Stimulated activated CD4-positive, alpha-beta T cell treated with anti-CD3 and anti-CD28 coated beads, Interleukin-1b, Interleukin-23, amount 100 ng/mL, for 4 hours (primary cell): ENCODE measurements at places on chromosomes 3 and 15.

DNA sequence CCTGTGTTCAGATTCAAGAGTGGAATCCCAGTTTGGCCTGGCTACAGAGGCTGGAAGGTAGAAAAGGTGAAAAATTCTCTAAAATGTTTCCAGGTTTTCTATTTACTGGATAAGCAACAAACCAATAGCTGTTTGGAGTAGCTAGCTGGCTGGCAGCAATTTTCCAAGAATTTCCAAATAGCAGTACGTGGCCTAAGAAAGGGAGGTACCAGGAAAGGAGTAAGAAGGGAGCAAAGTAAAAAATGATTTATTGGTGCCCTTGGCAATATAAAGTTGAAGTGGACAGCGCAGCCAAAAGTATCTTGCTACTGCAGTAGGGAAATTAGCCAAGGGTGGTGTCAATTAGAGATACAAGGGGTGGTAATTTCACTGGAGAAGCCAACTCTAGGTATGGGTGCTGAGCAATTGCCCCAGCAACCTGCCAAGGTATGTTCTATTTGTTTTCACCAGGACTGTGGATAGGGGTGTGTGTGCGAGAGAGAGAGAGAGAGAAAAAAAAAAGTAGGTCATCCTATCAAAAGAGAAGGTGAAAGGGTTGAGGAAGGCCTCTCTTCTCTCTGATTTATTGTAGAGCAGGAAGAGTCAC, 40.8 kb upstream of the THBS1 start:
- no peak for DNase-seq

DNA sequence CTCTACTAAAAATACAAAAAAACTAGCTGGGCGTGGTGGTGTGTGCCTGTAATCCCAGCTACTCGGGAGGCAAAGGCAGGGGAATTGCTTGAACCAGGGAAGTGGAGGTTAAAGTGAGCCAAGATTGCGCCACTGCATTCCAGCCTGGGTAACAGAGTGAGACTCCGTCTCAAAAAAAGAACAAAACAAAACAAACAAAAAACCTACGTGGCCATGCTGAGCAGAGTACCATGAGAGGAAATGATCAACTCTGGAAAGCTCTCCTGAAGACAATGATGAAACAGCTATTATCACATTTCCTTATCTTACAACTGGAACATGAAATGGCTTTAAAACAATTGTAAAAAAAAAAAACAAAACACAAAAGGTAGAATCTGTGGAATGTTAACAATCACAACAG, 75.2 kb downstream of the CHSY1 start:
- DNase-seq, result no peak

DNA sequence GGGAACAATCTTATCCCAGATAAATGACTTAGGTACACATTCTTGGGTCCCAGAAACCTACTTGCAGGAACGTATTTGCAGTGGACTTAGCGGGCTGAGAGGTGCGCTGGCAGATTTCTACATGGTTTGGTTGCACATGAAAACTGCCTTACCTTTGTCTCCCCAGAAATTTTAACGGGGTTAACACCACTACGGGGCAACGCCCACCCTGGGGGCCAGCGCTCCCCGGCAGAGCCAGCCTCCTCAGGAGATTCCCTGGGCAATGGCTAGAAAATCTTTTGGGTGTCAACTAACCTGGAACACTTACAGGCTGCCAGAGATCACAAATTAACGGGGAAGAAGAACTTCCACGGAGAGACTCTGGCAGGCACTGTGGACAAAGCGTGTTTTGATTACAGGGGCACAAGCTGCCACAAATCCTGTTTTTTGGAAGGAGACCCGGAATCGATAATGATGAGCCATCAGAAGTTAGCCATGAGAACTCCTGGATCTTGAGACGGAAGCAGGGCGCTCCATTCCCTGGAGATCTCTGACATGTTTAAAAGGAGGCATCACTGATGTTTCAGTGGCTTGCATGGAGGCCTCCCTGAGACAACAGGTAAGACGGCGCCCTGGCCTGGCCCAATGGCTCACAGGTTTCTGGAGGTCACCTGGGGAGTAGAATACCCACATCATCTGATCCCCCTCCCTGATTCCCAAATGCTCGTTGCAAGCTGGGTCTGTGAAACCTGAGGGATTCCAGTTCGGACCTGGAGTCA, 288.9 kb downstream of the ADAMTS17 start:
- no peak for DNase-seq

GRCh38 chr3:15711281-15711680, 86.5 kb downstream of the ANKRD28 start:
- no peak for DNase-seq

DNA sequence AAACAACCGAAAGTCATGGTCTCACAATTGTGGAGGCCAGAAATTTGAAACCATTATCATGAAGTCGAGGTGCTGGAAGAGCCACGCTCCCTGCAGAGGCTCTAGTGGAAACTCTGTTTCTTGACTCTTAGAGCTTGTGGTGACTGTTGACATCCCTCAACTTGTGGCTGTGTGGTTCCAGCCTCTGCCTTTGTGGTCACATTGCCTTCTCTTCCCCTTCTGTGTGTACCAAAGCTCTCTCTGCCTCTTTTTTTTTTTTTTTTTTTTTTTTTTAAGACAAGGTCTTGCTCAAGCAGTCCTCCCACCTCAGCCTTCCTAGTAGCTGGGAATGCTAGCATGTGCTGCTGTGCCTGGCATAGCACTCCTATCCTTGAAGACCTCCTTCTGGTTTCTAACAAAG, 48.7 kb upstream of the CRTC3 start:
- DNase-seq, result no peak

GRCh38 chr3:116102037-116102436, 343.2 kb downstream of the LSAMP start:
- DNase-seq, result no peak

DNA sequence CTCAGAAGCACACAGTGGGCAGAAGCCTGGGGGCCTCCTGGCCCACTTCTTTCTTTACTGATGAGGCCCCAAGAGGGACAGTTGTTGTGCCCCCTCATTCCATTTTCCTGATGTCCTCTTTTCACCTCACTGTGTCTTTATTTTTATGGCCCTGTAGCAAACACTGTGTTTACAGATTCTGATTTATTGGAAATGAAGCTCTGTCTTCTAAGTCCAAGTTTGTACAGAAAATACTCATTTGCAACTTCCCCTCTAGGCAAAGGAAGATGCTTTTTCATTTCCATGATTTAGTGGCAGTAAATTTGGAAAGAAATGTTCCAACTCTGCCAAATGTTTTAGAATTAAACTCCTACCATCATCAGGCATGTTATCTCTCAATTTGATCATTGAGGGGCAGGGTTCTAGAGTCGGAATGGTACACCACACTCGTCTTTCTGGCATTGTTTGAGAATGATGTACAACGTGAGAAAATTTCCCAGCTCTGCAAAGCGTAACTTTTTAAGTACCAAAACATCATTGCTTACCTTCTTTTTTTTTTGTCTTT, 129.7 kb downstream of the ARNT2 start:
- DNase-seq, result no peak

DNA sequence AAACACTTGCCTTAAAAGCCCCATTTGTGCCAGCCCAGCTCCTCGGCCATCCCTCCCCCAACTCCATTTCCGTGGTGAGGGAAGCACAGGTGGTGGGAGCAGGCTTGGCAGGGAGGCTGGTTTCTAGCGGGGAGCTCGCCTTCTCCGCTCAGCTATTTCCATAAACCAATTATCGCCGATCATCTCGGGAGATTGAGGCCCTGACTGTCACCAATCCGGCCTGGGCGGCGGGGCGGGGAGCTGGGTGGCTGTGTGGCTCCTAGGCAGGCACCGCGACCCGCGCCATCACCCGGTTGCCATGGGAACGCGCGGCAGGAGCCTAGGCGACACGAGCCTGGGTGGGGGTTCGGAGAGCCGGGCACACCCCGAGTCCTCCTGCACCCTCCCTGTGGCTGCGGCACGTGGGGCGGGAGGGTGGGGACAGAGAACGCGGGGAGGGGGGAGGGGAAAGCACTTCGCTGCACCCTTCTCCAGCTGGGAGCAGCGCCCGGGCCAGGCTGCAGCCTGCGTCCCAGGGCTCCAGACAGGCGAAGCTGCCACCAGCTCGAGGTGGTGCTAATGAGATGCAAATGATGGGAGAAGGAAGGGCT, 9.3 kb downstream of the CCDC33 start:
- DNase-seq, result no peak

- no peak for DNase-seq
Measured at GRCh38 chr3:183844606-183845005, 19.2 kb upstream of the MAP6D1 start.

- no peak for DNase-seq
Measured at GRCh38 chr3:47377186-47377585, 3.6 kb upstream of the PTPN23 start.

DNA sequence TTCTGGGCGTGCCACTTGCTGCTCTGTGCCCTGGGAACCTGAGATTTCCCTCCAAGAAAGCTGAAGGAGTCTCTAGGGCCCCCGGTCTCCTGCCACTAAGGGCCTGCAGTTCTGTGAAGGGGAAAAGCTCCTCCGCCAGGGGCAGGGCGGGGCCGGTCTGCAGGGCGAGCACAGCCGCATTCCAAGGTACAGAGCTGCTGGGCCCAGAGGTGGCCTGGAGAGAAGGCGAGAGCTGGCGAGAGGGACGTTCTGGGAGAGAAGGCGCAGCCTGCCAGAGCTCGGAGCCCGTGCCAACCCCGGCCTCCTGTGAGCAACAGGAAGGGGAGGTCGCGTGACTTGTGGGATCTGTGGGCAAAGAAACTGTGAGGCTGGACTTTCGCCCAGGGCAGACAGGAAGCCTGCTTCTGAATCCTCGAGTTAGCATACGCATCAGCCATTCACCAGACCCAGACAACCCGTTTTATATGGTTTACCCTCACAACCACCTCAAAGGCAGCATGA, 500.4 kb downstream of the SHQ1 start:
- peak; percentile 35 for DNase-seq

- no peak for DNase-seq
Measured at GRCh38 chr3:23991683-23992628, 46.9 kb downstream of the NR1D2 start.

- DNase-seq, result no peak
Measured at GRCh38 chr15:75064846-75065245, 41.5 kb downstream of the PPCDC start.

- no peak for DNase-seq
Measured at GRCh38 chr3:100329800-100330489, 4.6 kb upstream of the NIT2 start.

DNA sequence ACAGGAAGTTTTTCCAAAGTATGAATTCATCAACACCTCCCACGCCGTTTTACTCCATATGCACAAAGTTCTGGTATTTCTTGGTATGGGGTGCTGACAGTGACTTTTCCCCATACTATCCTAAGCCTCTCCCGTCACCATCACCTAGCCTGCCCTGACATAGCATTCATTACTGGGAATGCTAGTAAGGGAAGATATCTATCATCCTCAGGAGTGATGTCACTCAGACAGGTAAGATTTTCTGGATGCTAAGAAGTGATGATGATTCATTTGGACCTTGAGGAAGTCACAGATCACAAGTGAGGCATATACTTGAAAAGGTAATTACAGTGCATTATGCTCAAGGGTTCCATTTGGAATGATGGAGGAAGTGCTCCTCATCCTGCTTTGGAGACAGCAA, 355.1 kb upstream of the STAC start:
- no peak for DNase-seq

- no peak for DNase-seq
Measured at GRCh38 chr15:61545763-61546162, 316.7 kb upstream of the RORA start.

GRCh38 chr3:197466586-197467399, 89.0 kb downstream of the BDH1 start:
- no peak for DNase-seq

DNA sequence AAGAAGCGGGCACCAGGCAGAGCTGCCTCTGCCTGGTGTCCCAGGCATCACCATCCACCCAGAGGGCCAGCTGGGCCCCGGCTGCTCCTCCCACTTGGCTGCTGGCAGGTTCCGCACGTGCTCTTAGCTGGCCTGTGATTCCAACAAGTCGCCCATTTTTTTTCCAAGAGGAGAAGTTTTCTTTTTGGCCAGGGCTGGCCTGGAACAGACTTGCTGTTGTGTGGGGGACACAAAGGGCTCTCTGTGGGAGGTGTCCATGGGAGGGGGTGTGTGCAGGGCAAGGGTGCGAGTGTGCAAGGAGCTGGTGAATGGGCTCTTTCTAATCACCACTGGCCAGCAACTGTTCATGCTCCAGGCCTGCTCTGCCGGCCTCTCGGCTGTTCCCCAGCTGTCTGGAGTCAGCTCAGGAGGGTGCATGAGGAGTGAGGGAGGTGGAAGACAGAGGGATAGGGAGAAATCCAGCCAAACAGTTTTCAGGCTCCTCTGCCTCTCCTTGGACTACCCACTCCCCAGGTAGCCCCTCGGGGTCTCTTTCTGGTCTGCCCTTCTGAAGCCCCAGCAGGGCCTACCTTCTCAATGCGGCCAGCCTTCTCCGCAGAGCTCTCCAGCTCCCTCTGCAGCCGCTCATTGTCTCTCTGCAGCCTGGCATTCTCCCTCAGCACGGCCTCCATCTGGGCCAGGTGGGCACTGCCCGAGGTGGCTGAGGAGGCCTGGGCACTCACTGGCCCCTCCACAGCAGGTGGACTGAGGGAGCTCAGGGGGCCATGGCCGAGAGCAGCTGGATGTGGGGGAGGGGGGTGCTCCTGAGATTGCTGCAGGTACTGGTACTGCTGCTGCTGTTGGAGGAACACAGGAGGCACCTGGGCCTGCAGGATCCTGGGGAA, 7.1 kb downstream of the AMOTL2 start:
- no peak for DNase-seq

GRCh38 chr3:123424321-123424998, 24.4 kb downstream of the ADCY5 start:
- DNase-seq, result no peak

DNA sequence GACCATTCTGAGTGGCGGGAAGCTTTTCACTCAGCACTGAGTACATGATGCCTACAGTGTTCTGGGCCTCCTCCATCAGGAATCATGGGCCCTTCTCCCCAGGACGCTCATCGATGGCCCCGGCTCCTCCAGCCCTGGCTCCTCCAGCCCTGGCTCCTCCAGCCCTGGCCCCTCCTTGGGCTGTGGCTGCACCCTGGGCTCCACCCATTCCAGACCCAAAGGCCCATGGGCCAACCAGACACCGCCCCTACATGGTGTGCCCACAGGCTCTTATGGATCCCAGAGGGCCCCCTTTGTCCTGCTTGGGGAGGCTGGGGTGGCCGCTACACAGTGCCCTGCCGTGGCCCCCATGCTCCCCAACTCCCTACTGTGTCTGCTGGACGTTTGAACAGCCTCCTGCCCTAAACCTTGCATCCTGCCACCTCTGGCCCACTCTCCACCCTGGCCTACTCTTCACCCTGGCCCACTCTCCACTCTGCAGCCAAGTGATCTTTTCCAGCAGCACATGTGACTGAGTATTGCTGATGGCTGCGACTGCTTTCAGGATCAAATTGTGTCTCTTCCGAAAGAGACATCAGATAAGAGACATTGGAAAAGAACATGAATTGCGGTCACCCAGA, 57.9 kb downstream of the APBA2 start:
- no peak for DNase-seq

DNA sequence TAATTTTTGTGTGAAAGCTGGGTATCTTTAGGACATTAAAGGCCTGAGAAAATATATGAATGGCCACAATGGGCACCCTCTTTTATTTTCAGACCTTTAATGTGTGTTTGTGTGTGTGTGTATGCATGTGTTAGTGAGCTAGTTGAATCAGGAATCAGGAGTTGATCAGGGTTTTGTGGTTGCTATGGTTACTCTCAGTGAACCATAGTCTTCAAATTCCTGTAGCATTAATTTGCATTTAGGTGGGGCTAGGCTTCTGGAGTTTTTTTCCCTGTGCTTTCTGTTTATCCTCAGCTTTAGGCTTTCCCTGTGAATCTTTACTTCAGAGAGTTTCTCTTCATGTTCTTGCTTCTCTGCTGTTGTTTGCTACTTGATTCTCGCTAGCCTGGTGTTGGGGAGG, 122.0 kb upstream of the ONECUT1 start:
- no peak for DNase-seq

GRCh38 chr3:112086875-112087524, 811 bp downstream of the C3orf52 start:
- no peak for DNase-seq

- DNase-seq, result no peak
Measured at GRCh38 chr3:12700800-12701199, 36.9 kb upstream of the RAF1 start.
